ENCODE measurements at places on chromosomes 1 and 21. TPM values are rescaled to one million over a fixed set of nuclear protein-coding genes. Genes with fewer than 3 reads are reported as not detected.

The VAV3 gene
- total RNA-seq: 90.8 TPM

The GPR61 gene
- total RNA-seq: 0.17 TPM

The REN gene
- 0.11 TPM for total RNA-seq

The ADGRL4 gene
- 83.5 TPM for total RNA-seq

The FAM72A gene
- total RNA-seq: 6.3 TPM

The RGL1 gene
- 39.5 TPM for total RNA-seq

The TTLL10 gene
- total RNA-seq: not detected

The HECTD3 gene
- 18.3 TPM for total RNA-seq

The CLIC6 gene
- total RNA-seq: not detected

The IFFO2 gene
- 4.2 TPM for total RNA-seq

The FAM110D gene
- 5.5 TPM for total RNA-seq

The MEGF6 gene
- 129 TPM for total RNA-seq

The PAPPA2 gene
- 0.09 TPM for total RNA-seq

The DEPDC1 gene
- 3.2 TPM for total RNA-seq

The PGLYRP3 gene
- not detected for total RNA-seq

The NHLH1 gene
- not detected for total RNA-seq

The HEYL gene
- total RNA-seq: 0.09 TPM

The LPAR3 gene
- 0.11 TPM for total RNA-seq

The FLVCR1 gene
- total RNA-seq: 9.2 TPM

The GNG4 gene
- total RNA-seq: 0.43 TPM

The A3GALT2 gene
- total RNA-seq: 0.09 TPM

The CHD5 gene
- total RNA-seq: under 0.01 TPM

The EXTL1 gene
- not detected for total RNA-seq

The PALMD gene
- total RNA-seq: 8.0 TPM

The ADAMTS5 gene
- total RNA-seq: 2.9 TPM

The MYCL gene
- 0.22 TPM for total RNA-seq

The ACBD6 gene
- total RNA-seq: 53.2 TPM

The LCE2A gene
- total RNA-seq: not detected

The SPATA6 gene
- total RNA-seq: 2.1 TPM

The PRELP gene
- not detected for total RNA-seq

The SIM2 gene
- not detected for total RNA-seq

The GJC2 gene
- 6.5 TPM for total RNA-seq

The FGR gene
- 0.22 TPM for total RNA-seq

The DISP3 gene
- total RNA-seq: 0.09 TPM

The IVNS1ABP gene
- total RNA-seq: 96.2 TPM

The BARHL2 gene
- not detected for total RNA-seq

The SERINC2 gene
- total RNA-seq: 6.5 TPM

The ERO1B gene
- total RNA-seq: 8.5 TPM

The OR2T29 gene
- not detected for total RNA-seq

The IVL gene
- total RNA-seq: not detected

The TSACC gene
- total RNA-seq: 0.09 TPM

The ZNF669 gene
- 11.8 TPM for total RNA-seq

The ZMPSTE24 gene
- 58.7 TPM for total RNA-seq

The CRYZL1 gene
- total RNA-seq: 26.4 TPM

The RAP1GAP gene
- under 0.01 TPM for total RNA-seq

The BNIPL gene
- under 0.01 TPM for total RNA-seq

The VWA5B1 gene
- total RNA-seq: not detected

The C1orf122 gene
- total RNA-seq: 15.6 TPM

The OR2T27 gene
- not detected for total RNA-seq

The REG4 gene
- total RNA-seq: not detected

The DOCK7 gene
- total RNA-seq: 26.5 TPM

The YY1AP1 gene
- total RNA-seq: 51.7 TPM

The TP73 gene
- not detected for total RNA-seq

The OR2L13 gene
- not detected for total RNA-seq

The CD48 gene
- not detected for total RNA-seq

The LHX8 gene
- total RNA-seq: not detected

The EVI5 gene
- 24.6 TPM for total RNA-seq

The LIPI gene
- not detected for total RNA-seq

Measured in dermis lymphatic vessel endothelial cell (primary cell).